ENCODE measurements at places on chromosomes 2 and 18. TPM values are rescaled to one million over a fixed set of nuclear protein-coding genes. Genes with fewer than 3 reads are reported as not detected.

The GKN2 gene
- total RNA-seq: not detected

The MALL gene
- not detected for total RNA-seq

The DSG4 gene
- not detected for total RNA-seq

The AQP12A gene
- total RNA-seq: not detected

The NEUROD1 gene
- not detected for total RNA-seq

The RNF144A gene
- 20.8 TPM for total RNA-seq

The SGPP2 gene
- not detected for total RNA-seq

The MYO5B gene
- 24.0 TPM for total RNA-seq

The CREG2 gene
- 0.18 TPM for total RNA-seq

DNA sequence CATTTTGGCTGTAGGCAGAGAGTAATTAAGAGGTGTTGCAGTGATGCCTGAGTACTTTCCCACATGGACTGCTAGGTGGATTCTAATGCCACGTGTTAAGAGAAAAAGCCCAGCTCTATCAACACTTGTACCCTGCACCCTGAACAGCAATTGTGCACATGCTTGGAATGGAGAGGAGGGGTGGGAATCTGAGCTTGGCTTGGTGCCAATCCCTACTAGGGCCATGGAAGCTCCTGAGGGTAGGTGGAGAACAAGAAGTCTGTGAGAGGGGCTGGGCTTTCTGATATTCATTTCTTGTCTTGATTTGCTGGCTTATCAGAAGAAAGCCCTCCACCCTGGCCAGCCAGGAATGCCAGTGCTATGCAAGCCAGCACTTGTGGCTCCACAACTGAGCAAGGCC is 292.2 kb downstream of the KCNS3 start:
- DNase-seq: no peak
- no peak overlapping the region for H3K27ac ChIP-seq
- H3K4me1 ChIP-seq: no peaks in the 10 kb centered on the region

GRCh38 chr2:9247177-9247576 is 40.6 kb downstream of the ASAP2 start:
- DNase-seq: no peak
- H3K36me3 ChIP-seq: no peaks in the 10 kb centered on the region
- H3K27ac ChIP-seq: no peak overlapping the region
- no peak overlapping the region for H3K4me3 ChIP-seq

- no peaks in the 10 kb centered on the region for H3K27me3 ChIP-seq
- no peaks in the 10 kb centered on the region for H3K36me3 ChIP-seq
- DNase-seq: no peak
- H3K4me1 ChIP-seq: no peaks in the 10 kb centered on the region
Observed at GRCh38 chr2:25598911-25599310, 74.5 kb downstream of the DTNB start.

- peak; percentile 52 for DNase-seq
- H3K27ac ChIP-seq: peak overlapping the region; percentile 79
- H3K4me3 ChIP-seq: peak overlapping the region; percentile 88
- H3K27me3 ChIP-seq: no peaks in the 10 kb centered on the region
- peaks cover 44% of the 10 kb centered on the region for H3K4me1 ChIP-seq
Observed at GRCh38 chr2:169693360-169693759, 845 bp downstream of the CFAP210 start.

- H3K27ac ChIP-seq: no peak overlapping the region
- no peaks in the 10 kb centered on the region for H3K4me1 ChIP-seq
- H3K36me3 ChIP-seq: no peaks in the 10 kb centered on the region
- H3K4me3 ChIP-seq: no peak overlapping the region
- no peak for DNase-seq
Observed at GRCh38 chr18:46536215-46536874, 120.7 kb downstream of the LOXHD1 start.

- DNase-seq: no peak
- no peaks in the 10 kb centered on the region for H3K4me1 ChIP-seq
- no peak overlapping the region for H3K4me3 ChIP-seq
- H3K36me3 ChIP-seq: no peaks in the 10 kb centered on the region
Observed at GRCh38 chr2:29218071-29218470, 102.9 kb downstream of the CLIP4 start.

- H3K27me3 ChIP-seq: no peaks in the 10 kb centered on the region
- no peak for DNase-seq
- no peak overlapping the region for H3K4me3 ChIP-seq
- H3K36me3 ChIP-seq: no peaks in the 10 kb centered on the region
Observed at GRCh38 chr2:207892716-207893402, 123.2 kb upstream of the FZD5 start.

- no peaks in the 10 kb centered on the region for H3K27me3 ChIP-seq
- H3K4me3 ChIP-seq: no peak overlapping the region
- no peaks in the 10 kb centered on the region for H3K4me1 ChIP-seq
- H3K36me3 ChIP-seq: no peaks in the 10 kb centered on the region
Observed at GRCh38 chr2:37711308-37711731, 39.9 kb upstream of the CDC42EP3 start.

GRCh38 chr2:101956465-101957438 is 35.0 kb upstream of the IL1R2 start:
- no peak for DNase-seq
- no peak overlapping the region for H3K4me3 ChIP-seq
- H3K27ac ChIP-seq: no peak overlapping the region
- H3K27me3 ChIP-seq: no peaks in the 10 kb centered on the region

DNA sequence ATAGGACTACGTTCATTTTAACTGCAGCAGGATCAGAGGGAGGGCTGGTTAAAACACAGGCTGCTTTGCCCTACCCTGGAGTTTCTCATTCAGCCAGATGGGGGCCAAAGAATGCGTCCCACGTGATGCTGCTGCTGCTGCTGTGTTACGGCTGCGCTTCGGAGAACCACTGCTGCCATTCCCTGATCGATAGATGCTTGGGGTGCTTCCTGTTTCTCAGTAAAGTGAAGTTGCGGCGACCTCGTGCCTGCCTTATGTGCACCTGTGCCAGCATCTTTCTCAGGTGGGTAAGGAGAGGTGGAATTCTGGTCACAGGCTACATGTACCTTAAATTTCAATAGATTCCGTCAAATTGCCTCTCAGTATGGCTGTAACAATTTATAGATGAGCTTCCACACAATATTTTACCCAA is 24.7 kb upstream of the TOGARAM2 start:
- no peaks in the 10 kb centered on the region for H3K36me3 ChIP-seq
- no peaks in the 10 kb centered on the region for H3K27me3 ChIP-seq
- no peak overlapping the region for H3K27ac ChIP-seq
- peak overlapping the region; percentile 22 for H3K4me3 ChIP-seq
- peak; percentile 62 for DNase-seq

- no peaks in the 10 kb centered on the region for H3K4me1 ChIP-seq
- no peaks in the 10 kb centered on the region for H3K27me3 ChIP-seq
- H3K27ac ChIP-seq: no peak overlapping the region
- no peak overlapping the region for H3K4me3 ChIP-seq
- no peak for DNase-seq
Observed at GRCh38 chr2:16357188-16357587, 308.4 kb downstream of the CYRIA start.

GRCh38 chr2:214138779-214139178 is 272.1 kb upstream of the VWC2L start:
- H3K36me3 ChIP-seq: no peaks in the 10 kb centered on the region
- no peaks in the 10 kb centered on the region for H3K4me1 ChIP-seq
- H3K27me3 ChIP-seq: no peaks in the 10 kb centered on the region
- no peak for DNase-seq
